ENCODE measurements at places on chromosomes 12 and 14. TPM values are rescaled to one million over a fixed set of nuclear protein-coding genes. Genes with fewer than 3 reads are reported as not detected.
A peak's percentile ranks its signal among the peaks of the same experiment; 100 is the strongest.

Gene STAC3
- 5.9 TPM for total RNA-seq

- H3K4me3 ChIP-seq = no peak overlapping the region
- H3K27ac ChIP-seq = no peak overlapping the region
- no peak for DNase-seq
- H3K4me1 ChIP-seq = no peaks in the 10 kb centered on the region
Observed at GRCh38 chr12:106975993-106976658, 10.8 kb downstream of the MTERF2 start.

DNA sequence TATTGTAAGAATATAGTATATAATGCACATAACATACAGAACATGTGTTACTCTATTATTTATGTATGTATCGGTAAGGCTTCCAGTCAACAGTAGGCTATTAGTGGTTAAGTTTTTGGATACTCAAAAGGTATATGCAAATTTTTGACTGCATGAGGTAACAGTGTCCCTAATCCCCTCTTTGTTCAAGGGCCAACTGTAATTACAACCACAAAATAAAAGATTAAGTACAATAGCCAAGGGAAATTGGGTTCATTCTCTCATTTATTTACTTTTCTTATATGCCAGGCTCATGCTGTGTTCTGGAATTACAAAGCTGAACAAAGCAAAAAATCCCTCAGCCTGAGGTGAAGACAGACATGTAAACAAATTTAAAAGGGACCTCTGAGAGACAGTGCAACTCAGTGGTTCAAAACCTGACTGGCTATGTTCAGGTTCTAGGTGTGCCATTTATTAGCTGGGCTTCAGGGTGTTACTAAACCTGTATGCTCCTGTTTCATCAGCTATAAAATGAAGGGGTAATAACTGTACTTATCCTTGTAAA is 43.4 kb upstream of the TSPAN8 start:
- DNase-seq = no peak
- no peak overlapping the region for H3K27ac ChIP-seq
- H3K27me3 ChIP-seq = no peaks in the 10 kb centered on the region
- no peaks in the 10 kb centered on the region for H3K36me3 ChIP-seq
- peak overlapping the region; percentile 37 for H3K4me3 ChIP-seq
- H3K4me1 ChIP-seq = peaks cover 2% of the 10 kb centered on the region

DNA sequence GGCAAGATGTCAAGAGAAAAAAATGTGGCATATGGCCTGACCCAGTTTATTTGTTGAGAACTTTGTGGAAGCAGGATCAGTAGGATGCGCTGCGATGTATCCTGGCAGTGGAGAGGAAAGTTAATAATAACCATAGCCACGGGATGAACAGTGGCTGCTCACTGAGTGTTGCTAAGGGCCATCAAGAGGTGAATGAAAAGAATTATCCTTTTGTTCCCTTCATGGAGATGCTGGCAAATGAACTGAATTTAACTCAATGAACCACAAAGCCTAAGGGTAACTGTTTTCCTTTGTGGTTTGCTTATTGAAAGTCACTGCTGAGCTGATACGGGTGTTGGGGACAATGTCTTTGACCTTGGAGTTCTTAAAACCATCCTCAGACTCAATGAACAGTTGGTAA is 476.5 kb downstream of the APAF1 start:
- no peak for DNase-seq
- H3K4me3 ChIP-seq = no peak overlapping the region
- H3K27ac ChIP-seq = peak overlapping the region; percentile 83
- no peaks in the 10 kb centered on the region for H3K4me1 ChIP-seq
- no peaks in the 10 kb centered on the region for H3K36me3 ChIP-seq

DNA sequence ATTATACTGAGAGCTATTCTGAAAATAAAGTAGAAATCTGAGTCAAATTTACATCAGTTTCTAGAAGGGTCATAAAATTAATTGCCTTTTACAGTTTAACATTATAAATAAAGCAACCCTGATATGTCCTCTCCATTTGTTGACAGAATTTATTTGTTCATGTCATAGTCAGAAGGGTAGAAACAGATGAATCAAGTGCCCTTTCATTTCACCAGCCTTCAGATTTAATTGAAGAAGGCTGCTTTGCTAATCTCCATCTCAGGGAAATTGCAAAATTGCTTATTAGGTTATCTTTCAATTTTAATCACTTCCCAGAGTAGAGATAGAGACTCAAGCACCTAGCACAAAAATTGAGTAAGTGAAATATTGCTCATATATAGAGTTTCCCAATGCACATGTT is 76.8 kb downstream of the ATXN7L3B start:
- no peaks in the 10 kb centered on the region for H3K4me1 ChIP-seq
- no peaks in the 10 kb centered on the region for H3K36me3 ChIP-seq
- no peak overlapping the region for H3K27ac ChIP-seq

GRCh38 chr12:28248555-28249145 is 58.4 kb downstream of the CCDC91 start:
- no peak for DNase-seq
- H3K4me1 ChIP-seq = no peaks in the 10 kb centered on the region
- H3K4me3 ChIP-seq = no peak overlapping the region
- no peaks in the 10 kb centered on the region for H3K36me3 ChIP-seq

DNA sequence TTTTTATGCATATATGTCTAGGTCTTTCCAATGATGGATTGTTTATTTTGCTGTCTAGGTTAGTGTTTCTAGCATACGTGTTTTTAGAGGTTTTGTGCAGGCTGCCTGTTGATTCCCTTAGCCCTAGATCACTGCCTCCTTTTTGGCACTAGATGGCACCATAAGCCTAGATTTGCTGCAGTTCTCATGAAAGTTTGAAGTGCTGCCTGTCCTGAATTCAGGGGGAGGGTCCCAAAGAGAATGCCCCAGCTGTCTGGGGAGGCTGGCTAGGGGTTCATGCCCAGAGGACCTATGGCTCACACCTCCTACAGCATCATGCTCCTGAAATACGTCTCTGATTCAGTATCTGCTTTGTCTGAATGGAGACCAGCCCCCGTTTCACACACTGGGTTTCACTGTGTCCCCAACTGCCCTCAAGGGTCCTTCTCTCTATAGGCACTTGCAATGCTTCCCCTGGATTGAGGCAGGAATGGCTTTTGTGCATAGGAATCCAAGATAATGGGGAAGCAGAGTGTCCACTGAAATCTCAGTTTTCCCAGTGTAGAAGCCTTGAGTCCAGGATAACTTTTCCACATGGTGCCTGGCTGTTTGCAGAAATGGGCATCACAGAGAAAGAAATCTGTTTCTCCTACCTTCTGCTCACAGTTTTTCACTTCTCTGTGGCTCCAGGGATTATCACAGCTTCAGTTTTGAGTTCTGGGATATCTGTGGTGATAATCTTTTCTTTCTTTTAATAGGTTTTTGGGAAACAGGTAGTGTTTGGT is 14.2 kb upstream of the TXNRD1 start:
- H3K36me3 ChIP-seq = no peaks in the 10 kb centered on the region
- H3K4me1 ChIP-seq = no peaks in the 10 kb centered on the region
- H3K27ac ChIP-seq = no peak overlapping the region
- no peak overlapping the region for H3K4me3 ChIP-seq
- peak; percentile 85 for DNase-seq

DNA sequence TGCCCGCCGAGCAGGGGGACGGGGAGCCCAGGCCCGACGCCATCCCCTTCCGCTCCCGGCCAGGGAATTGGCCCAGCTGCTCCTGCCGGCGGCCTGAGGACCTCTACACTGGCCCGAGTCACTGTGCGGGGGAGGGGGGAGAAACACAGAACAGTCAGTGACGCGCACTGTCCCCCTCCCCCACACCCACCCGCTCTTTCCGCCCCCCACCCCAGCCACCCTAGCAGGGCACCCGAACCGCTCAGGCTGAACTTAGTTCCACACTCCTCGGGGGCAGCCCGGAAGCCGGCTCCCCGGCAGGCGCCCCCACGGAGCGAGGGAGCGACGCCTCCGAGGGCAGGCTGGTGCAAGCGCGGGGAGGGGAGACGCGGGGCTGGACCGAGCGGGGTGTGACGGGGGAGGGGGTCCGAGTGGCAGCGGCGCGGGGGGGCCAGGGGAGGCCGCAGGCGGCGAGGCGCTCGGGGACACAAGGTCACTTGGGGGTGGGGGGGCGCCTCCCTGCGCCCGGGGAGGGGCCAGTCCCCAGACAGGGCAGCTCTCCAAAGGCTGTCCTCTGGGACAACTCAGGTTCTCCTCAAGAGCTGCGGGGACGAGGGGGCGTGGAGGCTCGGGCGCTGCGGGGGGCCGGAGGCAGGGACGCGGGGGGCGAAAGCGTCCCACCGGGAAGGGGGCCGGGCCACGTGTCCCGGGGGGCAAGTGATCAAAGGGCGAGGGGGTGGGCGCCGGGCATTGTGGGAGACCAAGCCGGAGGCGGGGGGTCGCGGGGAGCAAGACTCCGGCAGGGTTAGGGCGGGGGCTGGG is 648 bp downstream of the CHD4 start:
- H3K4me3 ChIP-seq = peak overlapping the region; percentile 91
- peaks cover 39% of the 10 kb centered on the region for H3K36me3 ChIP-seq
- DNase-seq = peak; percentile 74
- H3K27ac ChIP-seq = peak overlapping the region; percentile 76
- H3K4me1 ChIP-seq = peaks cover 4% of the 10 kb centered on the region
- H3K27me3 ChIP-seq = no peaks in the 10 kb centered on the region

DNA sequence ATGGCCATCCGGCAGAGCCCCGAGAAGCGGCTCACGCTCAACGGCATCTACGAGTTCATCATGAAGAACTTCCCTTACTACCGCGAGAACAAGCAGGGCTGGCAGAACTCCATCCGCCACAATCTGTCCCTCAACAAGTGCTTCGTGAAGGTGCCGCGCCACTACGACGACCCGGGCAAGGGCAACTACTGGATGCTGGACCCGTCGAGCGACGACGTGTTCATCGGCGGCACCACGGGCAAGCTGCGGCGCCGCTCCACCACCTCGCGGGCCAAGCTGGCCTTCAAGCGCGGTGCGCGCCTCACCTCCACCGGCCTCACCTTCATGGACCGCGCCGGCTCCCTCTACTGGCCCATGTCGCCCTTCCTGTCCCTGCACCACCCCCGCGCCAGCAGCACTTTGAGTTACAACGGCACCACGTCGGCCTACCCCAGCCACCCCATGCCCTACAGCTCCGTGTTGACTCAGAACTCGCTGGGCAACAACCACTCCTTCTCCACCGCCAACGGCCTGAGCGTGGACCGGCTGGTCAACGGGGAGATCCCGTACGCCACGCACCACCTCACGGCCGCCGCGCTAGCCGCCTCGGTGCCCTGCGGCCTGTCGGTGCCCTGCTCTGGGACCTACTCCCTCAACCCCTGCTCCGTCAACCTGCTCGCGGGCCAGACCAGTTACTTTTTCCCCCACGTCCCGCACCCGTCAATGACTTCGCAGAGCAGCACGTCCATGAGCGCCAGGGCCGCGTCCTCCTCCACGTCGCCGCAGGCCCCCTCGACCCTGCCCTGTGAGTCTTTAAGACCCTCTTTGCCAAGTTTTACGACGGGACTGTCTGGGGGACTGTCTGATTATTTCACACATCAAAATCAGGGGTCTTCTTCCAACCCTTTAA is 1.5 kb downstream of the FOXG1 start:
- H3K4me3 ChIP-seq = peak overlapping the region; percentile 69
- H3K27ac ChIP-seq = no peak overlapping the region
- H3K36me3 ChIP-seq = no peaks in the 10 kb centered on the region
- peaks cover 88% of the 10 kb centered on the region for H3K27me3 ChIP-seq

DNA sequence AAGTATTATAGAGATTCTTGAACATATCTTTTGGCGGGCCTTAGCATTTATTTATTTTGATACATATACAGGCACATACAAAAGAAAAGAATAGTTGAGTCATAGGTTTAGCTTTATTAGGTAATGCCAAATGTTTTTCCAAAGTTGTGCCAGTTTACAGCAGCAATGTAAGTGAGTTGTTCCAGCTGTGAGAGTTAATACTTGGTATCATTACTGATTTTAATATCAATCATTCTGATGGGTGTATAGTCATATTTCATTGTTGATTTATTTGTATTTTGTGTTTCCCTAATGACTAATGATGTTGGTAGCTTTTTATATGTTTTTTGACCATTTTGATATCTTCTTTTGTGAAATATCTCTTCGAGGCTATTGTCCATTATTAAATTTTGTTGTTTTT is 122.4 kb downstream of the MIPOL1 start:
- H3K36me3 ChIP-seq = no peaks in the 10 kb centered on the region
- H3K4me1 ChIP-seq = no peaks in the 10 kb centered on the region
- H3K27ac ChIP-seq = no peak overlapping the region
- no peak overlapping the region for H3K4me3 ChIP-seq
- DNase-seq = no peak

Measured in endodermal cell (in vitro differentiated cells).